Hippocampal formation (tissue), 2 donors: ENCODE measurements at places on chromosomes 2 and 18.

GRCh38 chr2:174059178-174059883, 94.2 kb upstream of the SP3 start:
- DNase-seq: no peak

- DNase-seq: no peak
These were observed 331.5 kb downstream of the HRH4 start for GRCh38 chr18:24791751-24792545.

DNA sequence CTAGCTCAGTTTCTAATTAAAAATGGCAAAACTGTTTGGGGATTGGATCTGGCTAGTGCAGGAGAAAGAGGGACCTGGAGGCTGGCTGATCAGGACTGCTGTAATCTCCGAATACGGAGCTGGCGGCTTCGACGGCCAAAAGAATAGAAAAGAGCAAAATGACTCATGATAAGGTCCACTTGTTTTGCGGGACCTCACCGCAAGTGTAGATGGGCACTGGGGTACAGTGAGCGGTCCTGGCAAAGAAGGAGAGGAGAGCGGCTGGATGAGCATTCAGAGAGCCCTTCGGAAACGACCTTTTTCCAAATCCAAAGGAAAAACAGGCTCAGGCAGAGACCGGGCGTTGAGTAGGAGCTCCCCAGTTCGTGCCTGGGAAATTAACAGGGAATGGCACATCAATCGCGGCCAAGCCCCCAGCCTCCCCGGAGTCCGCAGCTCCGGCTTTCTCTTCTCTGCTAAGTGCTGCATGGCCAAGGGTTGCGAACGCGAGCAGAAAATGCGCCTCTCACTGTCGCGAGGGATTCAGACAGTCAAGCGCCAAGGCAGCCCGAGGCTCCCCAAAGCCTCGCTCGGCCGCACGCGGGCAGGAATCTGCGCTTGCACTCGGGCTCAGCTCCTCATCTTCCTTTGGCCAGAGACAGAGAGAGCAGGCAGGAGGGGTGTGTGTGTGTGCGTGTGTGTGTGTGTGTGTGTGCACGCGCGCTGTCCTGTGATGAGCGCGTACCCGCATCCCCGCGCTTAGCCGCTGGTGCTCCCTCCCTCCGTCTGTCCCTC, 1.8 kb downstream of the DCC start:
- DNase-seq: peak; percentile 41

DNA sequence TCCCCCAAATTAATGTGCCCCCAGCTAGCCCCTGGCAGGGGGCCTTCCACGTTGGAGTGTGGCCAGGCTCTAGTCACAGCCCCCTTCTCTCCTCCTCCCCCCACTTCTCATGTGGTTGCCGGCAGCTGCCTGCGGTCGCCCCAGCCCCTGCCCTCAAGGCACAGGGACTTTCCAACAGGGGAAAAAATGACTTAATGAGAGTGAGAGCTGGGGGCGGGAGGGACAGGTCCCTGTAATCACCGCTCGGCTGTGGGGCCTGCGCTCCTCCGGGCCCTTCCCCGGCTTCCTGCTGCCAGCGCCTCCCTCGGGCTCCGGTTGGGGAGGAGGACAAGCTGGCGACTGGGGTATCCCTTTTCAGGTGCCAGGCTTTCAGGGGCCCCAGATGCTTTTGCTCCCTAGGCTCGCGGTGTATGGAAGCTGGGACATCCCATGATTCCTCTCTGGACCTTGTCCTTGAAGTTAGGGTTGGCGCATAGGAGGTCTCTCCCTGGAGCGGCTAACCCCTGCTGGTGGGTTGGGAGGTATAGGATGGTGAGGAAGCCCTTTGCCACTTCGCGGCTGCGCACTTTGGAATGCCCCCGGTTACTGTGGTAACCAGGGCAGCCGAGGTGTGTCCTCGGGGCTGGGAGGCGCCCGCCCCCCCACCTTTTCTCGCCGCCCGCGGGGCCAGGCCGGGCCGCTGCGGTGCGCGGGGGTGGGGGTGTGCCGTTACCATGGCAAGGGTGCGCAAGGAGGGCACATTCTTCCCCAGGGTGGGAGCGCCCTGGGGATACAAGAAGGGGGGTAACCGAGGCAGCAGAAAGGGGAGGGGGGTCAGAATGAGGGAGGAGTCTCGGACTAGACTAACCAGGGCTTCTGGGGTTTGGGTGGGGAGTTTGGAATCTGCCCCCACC, 16.1 kb downstream of the WNT10A start:
- no peak for DNase-seq

DNA sequence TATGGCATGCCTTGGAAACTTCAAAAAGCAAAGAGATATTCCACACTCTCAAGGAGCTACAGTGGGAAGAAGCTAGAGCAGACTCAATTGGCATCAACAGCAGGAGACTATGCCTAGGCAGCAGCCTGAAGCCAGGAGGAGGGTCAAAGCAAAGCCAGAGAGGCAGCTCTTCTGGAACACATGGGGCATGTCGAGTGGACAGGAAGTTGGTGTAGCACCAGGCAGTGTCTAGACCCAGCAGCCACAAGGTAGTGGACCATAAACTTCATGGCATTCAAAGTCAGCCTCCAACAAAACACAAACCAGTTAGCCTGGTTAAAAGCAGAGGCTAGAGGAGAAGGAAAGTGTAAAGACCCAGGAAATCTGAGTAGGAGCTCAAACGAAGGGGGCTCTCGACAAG, 311.2 kb upstream of the PKDCC start:
- no peak for DNase-seq

GRCh38 chr18:57154191-57154830, 7.4 kb downstream of the BOD1L2 start:
- DNase-seq: no peak

DNA sequence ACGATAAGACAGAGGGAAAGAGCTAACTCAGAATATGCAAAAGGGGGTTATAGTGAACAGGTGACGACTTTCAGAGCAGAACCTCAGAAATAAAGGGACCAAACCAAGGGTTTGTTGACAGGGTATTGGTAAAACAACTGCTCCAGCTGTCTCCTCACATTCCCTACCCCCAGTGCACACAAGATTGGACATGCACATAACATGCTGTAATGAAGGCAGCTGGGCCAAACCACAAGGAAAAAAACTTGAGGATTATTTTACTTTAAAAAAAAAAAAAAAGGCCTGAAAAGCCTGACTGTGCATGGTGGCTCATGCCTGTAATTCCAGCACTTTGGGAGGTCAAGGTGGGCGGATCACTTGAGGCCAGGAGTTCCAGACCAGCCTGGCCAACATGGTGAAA, 3.5 kb downstream of the RBM43 start:
- no peak for DNase-seq

DNA sequence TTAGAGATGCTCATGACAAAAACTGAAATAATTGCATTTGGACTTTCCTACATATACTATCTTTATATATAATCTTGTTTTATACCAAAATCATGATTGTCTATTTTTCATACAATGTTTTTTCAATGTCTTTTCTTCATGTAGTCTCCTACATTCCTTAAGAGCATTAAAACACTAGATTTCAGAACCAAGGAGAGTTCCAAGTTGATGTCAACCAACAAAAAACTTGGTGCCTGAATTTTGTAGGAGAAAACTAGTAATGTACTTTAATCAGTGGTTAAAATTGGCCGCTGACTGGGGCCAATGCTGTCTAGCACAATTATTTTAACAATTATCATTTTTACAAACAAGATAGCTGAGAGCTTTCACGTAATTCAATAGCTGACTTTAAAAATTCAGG, 678.8 kb downstream of the DCC start:
- DNase-seq: no peak

- no peak for DNase-seq
These were observed 258.1 kb downstream of the CTNNA2 start for GRCh38 chr2:79770926-79771325.

- DNase-seq: no peak
These were observed 4.2 kb upstream of the GPC1 start for GRCh38 chr2:240431271-240431660.

DNA sequence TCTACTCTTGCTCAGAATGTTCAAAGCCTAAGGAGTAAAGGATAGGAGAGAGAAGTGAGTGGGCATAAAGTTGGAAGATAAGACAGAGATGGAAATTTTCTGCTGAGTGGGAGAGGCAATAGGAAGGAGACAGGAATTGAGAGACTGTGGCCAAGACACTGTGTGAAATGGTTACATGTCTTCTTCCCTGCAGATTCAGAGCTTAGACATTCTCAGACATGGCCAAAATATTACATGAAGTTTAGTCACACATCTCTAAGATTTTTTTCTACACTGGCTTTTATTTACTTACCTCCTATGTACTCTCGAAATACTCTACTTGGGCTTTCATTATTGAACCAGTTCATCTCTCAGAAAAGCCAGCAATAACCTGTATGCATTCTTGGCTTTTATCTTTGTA, 363.0 kb upstream of the FANCL start:
- no peak for DNase-seq

DNA sequence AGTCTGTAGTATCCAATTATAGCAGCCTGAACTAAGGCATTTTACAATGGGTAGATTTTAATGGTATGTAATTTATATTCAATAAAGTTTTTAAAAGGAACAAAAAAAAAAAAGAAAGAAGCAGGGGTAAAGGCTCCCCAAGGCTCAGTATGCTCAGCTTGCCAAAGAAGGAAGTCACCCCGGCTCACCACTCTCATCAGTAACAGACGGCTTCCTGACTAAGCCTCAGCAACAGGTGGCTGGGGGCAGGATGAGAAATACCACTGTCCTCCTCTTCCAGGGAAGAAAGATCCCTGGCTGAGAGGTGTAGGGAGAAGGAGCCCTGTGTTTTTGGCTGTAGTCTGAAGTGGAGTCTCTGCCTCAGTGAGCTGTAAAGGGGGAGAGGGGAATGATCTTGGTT, 121.2 kb downstream of the ARHGEF4 start:
- no peak for DNase-seq

DNA sequence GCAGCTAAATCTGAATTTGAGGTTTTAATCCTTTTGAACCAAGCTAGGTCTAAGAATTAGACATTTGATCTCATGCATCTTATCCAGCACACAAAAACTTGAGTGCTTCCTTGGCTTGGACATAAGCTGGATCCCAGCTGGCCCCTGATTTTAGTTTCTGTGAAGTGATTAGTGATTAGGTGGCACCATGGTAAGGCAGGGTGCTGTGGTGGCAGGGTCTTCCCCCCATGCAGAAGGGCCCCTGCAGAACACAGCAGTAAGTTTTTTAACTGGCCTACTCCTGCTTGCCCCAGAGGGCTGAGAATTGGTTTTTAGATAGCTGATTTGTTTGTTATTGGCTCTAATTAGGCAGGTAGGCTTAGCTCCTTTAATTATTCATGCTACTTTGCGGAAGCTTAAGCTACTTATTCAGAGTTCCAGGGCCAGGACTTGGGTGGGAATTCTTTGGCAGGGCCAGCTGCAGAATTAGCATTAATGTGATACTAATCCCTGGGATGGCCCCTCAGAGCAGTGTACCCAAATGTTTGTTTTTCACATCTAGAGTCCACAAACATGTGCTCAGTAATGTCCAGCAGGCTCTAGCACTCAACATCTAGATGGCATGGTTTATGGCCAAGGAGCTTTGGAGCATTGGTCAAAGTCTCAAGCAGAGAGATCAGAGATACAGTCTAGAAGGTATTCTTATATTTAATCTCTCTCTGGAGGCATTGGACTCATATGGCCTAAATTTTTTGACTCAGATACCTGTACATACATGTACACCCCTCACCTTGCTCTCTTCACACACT, 99.6 kb downstream of the FMNL2 start:
- DNase-seq: no peak

GRCh38 chr2:223076573-223076972, 24.6 kb downstream of the KCNE4 start:
- no peak for DNase-seq

GRCh38 chr2:72984172-72984671, 66.9 kb downstream of the EMX1 start:
- no peak for DNase-seq

DNA sequence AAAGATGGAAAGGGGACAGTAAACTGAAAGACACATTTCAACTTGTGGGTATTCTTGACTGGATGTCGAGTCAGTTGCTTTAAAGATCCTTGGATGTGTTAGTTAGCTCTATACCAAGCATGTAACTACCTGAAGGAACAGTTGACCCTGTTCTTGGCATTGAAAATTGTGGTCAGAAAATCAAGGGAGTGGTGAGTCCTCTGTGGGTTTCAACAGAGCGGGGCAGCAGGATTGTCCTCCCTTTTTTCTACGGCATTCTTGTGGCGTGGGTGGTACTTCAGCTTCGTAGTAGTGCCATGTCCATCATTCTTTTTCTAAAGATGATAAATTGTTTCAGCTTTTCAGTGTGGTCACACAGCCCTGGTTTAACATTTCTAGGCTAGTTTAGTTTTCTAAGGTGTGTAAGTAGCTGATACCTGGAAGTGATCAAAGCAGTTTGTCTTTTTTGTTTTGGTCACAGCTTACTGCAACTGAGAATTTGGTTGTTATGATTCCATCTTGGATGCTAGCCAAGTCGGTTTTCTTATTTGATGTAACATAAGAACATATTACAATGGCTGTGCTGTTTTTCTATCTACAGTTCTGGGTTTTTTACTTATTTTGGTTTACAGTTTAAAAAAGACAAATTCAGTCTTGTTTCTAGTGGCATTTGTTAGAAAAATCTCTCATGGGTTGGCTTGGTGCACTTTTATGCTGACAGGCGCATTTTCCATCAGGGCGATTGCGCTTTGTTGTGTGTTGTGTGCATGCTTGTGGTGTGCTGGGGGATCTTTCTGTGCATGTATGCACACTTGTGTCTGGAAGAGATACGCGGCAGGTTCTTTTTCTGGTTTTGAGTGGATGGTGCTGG, 84.7 kb downstream of the ZNF407 start:
- no peak for DNase-seq

DNA sequence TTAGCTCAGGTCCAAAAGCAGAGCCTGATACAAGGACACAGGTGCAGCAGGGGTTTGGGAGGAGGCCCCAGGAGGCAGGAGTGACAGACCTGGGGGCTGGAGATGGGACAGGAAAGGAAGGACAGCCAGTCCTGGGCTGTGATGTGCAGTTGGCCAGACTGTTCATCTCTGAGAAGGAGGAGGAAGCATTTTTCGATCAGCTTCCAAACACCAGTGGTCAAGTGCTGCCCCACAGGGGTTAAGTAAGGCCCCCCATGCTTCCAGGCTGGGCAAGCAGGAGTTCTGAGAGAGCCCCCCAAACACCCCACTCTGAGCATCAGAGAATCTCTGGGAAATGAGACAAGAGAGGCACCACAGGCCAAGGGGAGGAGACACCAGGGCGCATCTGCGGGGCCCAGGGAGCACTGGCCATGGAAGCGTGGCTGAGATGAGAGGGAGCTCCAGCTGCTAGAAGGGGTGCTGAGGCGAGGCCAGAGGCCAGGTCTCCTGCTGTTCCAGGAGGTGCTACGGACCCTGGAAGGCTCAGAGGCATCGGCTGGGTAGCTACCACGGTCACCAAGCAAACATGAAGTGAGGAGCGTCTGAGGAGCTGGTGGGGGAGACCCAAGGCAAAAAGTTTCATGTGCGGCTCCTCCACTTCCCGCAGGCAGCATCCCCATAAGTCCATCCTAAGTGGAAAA, 5.6 kb upstream of the HDAC4 start:
- DNase-seq: no peak

- DNase-seq: no peak
These were observed 73.9 kb upstream of the XIRP2 start for GRCh38 chr2:166814335-166814734.

DNA sequence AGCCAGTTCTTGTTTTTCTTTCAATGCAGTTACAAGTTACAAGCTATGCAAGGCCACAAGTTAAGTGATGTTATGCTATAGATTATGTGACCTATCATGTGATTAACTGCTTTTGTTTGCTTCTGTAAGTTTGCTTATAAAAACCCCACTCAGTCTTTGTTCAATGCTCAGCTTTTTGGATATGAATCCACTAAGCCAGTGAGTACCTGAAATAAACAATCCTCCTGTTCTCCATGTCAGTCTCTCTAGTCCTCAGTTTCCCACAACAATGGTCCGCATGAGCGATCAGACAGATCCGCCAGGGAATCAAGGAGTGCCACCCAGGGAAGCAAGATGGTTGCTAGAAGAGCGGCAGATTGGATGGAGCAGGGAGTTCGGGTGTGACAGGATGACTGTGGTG, 30.7 kb upstream of the ZNF236 start:
- no peak for DNase-seq
